ENCODE measurements at places on chromosomes 5 and 9.
A peak's percentile ranks its signal among the peaks of the same experiment; 100 is the strongest.

GRCh38 chr5:148336704-148337435 is 1.5 kb downstream of the SPINK9 start:
- DNase-seq = peak; percentile 12

- no peak for DNase-seq
These were observed 77.3 kb downstream of the MAMDC2 start for GRCh38 chr9:70120834-70121510.

DNA sequence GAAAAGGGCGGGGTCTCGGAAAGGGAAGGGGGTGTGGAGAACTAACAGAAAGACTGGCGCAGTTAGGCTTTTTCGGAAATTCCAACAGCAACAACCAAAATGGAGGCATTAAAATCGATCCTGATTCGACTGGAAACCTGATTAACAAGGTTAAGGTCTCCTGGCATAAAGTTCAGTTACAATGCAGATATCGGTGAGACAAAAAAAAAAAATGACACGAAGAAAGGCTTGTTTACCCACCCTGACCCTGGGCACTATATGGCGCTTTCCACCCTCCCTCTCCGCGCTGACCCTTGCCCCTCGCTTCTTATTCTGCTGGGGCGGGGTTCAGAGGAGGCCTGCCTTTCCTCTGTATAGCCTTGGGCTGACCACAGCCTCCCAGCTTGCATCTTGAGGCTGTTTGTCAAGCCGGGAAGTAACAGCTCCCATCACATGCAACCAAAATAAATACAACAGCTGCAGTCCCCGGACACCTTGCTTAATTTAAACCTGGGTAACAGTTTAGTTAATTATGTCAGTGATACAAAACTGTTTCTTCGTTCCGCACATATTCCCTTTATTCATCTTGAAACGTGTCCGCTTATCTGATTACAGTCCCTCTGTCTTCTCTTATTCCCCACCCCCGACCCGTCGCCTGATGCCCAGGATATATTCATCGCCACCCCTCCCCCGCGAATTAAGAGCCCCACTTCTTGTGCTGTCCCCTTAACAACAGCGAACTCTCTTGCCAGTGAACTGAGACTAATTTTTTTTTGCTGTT is 795 bp upstream of the PJA2 start:
- no peak for DNase-seq

- DNase-seq = no peak
These were observed 106.7 kb downstream of the SLF1 start for GRCh38 chr5:94725142-94725541.

GRCh38 chr9:121881920-121882500 is 211.1 kb downstream of the TTLL11 start:
- no peak for DNase-seq

DNA sequence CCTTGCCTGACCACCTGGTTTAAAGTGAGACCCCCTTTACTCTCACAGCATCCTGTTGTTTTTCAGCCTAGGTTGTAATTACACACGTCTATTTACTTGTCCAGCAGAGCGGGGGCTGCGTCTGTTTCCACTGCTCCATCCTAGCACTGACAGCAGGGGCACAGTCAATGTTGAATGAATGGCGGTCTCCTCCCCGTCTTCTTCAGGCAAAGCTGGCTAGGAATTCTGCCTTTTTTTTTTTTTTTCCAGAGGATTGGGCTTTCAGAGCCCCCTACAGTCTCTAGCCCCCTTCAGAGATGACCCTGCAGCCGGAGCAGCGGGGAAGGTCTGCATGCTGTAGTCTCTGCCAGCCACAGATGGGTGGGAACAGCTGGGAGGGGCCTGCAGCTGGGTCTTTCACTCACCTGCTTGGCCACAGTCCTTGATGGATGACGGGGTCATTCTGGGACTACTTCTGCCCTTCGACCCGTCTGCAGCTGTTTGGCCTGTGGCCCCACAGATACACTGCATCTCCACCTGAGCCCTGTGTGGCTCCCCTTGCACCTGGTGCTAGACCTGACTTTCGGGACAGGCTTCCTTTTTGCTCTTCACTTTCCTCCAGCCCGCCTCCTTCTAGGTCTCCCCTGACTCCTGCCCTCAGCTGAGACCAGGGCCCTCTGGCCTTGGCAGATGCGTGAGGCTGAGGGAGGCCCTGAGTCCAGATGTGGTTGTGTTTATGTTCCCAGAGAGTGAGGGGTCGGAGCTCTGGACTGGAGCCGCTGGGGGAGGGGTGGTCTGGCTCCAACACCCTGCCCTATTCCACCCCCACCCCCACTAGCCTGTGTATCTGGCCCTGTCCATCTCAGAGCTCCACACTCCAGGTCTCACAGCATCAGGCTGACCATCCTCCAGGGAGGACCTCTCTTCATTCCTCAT is 8.0 kb downstream of the PITX1 start:
- no peak for DNase-seq

DNA sequence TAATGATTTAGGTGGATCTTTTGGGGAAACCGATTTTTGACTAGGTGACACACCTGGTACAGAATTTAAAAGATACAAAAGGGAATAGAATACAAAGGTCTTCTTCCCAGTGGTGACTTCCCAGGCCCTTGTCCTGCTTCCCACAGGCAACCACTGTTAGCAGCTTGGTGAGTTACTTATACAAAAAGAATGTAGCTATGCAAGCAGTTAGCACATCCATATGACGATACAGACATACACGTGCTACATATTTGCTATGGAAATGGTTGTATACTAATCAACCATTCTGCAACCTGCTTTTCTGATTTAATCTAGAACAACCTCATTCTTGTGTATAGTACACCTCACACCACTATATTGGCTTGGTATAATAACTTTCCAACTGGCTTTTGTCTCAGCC is 51.0 kb downstream of the OTULIN start:
- no peak for DNase-seq

- no peak for DNase-seq
These were observed 30.5 kb upstream of the MED10 start for GRCh38 chr5:6408627-6409446.

DNA sequence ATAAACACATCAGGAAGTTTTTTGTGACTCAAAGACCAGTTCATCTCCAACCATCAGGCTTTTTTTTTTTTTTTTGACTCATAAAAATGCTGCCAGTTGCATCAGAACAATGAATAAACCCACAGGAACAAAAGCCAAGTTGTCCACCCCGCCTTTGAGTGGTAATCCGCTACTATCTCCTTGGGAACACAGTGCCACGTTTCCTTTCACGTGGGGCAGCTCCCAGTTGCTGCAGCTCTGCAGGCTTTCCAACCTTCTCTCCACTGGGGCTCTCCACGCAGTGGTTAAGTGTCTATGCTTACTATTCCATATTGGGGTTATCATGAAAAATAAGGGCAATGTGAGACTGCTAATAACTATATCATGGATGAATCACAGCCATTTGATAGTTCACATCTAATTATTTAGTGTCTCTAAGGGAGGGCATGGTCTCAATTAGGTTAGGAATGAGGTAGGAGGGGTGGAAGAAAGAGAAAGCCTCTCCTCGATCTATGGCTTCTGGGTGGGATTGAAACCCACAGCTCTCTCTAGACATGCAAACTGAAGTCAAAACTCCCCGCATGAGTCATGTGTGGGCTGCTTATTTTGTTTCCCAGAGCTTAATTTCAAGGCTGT is 55.8 kb upstream of the ACTBL2 start:
- DNase-seq = no peak

Data from NAMALWA (cell line).